ENCODE measurements at places on chromosomes 5 and 9. TPM values are rescaled to one million over a fixed set of nuclear protein-coding genes. Genes with fewer than 3 reads are reported as not detected.

GRCh38 chr5:137606401-137606800 lies 107.3 kb upstream of the SPOCK1 start:
- no peaks in the 10 kb centered on the region for H3K4me1 ChIP-seq
- no peaks in the 10 kb centered on the region for H3K27me3 ChIP-seq
- no peak for DNase-seq
- no peaks in the 10 kb centered on the region for H3K36me3 ChIP-seq
- H3K27ac ChIP-seq: no peak overlapping the region
- H3K4me3 ChIP-seq: no peak overlapping the region

GRCh38 chr5:68378204-68378820 lies 162.8 kb downstream of the PIK3R1 start:
- H3K4me3 ChIP-seq: no peak overlapping the region
- DNase-seq: no peak
- H3K4me1 ChIP-seq: peaks cover 55% of the 10 kb centered on the region
- H3K27me3 ChIP-seq: no peaks in the 10 kb centered on the region
- no peaks in the 10 kb centered on the region for H3K36me3 ChIP-seq

DNA sequence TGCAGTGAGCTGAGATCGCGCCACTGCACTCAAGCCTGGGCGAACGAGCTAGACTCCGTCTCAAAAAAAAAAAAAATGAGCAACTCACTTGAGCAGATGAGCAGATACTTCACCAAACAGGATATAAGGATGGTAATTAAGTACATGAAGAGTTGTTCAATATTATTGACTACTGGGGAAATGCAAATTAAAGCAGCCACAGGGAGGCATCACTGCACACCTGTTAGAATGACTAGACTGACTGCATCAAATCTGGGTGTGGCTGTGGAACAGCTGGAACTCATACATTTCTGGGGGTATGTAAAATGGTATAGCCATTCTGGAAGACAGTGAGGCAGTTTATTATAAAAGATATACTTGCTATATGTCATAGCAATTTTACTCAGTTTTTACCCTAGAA lies 93.0 kb downstream of the WNK2 start:
- no peaks in the 10 kb centered on the region for H3K36me3 ChIP-seq
- peaks cover 3% of the 10 kb centered on the region for H3K27me3 ChIP-seq
- DNase-seq: no peak
- no peak overlapping the region for H3K4me3 ChIP-seq

CMYA5 gene
- 0.20 TPM for total RNA-seq

GRCh38 chr9:37508834-37509206 lies 23.1 kb downstream of the POLR1E start:
- no peaks in the 10 kb centered on the region for H3K36me3 ChIP-seq
- no peak for DNase-seq

TMC1 gene
- total RNA-seq: not detected

GRCh38 chr5:111013011-111013410 lies 58.5 kb upstream of the TSLP start:
- no peak for DNase-seq
- H3K4me1 ChIP-seq: no peaks in the 10 kb centered on the region
- no peak overlapping the region for H3K4me3 ChIP-seq
- peaks cover 4% of the 10 kb centered on the region for H3K27me3 ChIP-seq
- no peak overlapping the region for H3K27ac ChIP-seq

GRCh38 chr5:69250593-69250992 lies 15.9 kb downstream of the CDK7 start:
- H3K36me3 ChIP-seq: no peaks in the 10 kb centered on the region
- H3K27me3 ChIP-seq: no peaks in the 10 kb centered on the region
- H3K4me1 ChIP-seq: peaks cover 3% of the 10 kb centered on the region
- H3K27ac ChIP-seq: no peak overlapping the region

DNA sequence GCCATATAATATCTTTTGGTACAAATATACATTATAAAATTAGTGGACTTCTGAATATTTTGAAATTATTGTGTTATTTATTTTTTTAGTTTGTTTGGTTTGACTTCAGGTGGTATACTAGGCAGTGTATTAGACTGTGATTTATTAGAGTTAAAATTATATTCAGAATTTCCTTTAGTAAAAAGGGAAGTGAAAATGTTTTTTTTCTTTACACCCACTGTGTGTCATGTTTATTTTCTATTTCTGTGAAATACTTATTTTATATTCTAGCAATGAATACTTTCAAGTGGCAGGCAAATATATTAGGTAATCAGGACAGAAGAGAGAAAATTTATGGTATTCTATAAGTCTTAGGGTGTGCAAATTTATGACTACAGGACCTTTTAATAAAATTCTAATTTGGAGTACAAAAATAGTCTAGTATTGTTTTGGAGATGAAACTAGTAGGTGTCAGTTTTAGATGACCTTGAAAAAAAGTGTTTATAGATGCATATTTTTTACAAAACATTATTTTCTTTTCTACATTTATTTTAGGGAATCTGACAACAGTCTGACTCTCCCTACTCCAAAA lies 8.8 kb downstream of the CSNK1G3 start:
- no peak overlapping the region for H3K27ac ChIP-seq
- H3K36me3 ChIP-seq: no peaks in the 10 kb centered on the region
- no peak overlapping the region for H3K4me3 ChIP-seq

- H3K4me3 ChIP-seq: no peak overlapping the region
- no peaks in the 10 kb centered on the region for H3K4me1 ChIP-seq
- H3K27me3 ChIP-seq: no peaks in the 10 kb centered on the region
- no peak for DNase-seq
Observed at GRCh38 chr9:81424431-81424830, 264.9 kb downstream of the TLE1 start.

SLC6A3 gene
- not detected for total RNA-seq

- no peak for DNase-seq
- no peaks in the 10 kb centered on the region for H3K36me3 ChIP-seq
- H3K4me3 ChIP-seq: no peak overlapping the region
- no peaks in the 10 kb centered on the region for H3K4me1 ChIP-seq
Observed at GRCh38 chr5:32722957-32723356, 11.8 kb downstream of the NPR3 start.

DNA sequence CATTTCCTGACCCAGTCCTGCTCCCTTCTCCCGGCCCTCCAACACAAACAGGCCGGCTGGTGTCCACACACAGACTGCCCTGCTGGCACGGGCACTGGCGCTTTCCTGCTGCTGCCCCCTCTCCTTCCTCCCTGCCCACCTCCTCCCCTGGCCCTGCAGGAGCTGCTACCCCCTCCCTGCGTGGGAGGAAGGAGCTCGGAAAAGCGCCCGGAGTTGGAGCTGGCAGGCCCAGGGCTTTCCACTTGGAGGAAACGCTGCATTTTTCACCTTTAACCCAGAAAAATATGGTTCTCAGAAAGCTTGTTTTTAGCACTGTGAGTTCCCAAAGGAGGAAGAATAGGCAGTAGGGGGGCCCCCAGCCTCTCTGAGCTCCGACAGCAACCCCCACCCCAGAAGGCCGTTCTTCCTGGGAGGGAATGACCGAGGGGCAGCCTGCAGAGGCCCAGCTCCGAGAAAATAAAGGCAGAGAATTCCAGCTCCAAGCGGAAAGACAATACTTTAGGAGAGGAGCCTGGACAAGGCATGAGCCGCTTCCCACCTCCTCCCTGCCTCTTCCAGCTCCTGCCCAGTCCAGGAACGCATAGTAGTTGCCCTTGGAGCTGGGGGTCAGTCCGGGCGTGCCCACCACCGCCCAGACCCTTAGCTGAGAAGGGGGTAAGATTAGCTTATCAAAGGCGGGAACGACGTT lies 88.9 kb downstream of the LIFR start:
- H3K4me3 ChIP-seq: no peak overlapping the region
- H3K36me3 ChIP-seq: no peaks in the 10 kb centered on the region
- no peaks in the 10 kb centered on the region for H3K27me3 ChIP-seq
- H3K27ac ChIP-seq: no peak overlapping the region
- DNase-seq: no peak
- H3K4me1 ChIP-seq: no peaks in the 10 kb centered on the region

DNA sequence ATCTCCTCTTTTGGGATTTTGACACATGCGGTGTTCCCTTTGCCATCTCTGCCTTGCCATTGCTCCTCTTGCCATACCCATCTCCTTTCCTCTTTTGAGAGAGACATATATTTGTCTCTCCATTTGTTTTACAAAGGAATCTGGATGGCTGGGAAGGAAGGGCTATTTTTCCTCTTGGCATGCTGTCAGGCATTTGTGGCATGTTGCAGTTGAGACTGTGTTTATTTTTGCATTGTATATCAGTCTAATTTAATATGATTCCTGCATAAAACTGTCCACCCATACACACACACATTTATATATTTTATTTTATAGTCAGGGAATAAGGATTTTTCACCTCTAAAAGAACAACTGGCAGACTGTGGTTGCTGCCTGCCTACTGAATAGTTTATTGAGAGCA lies 1105.8 kb upstream of the SEMA6A start:
- no peaks in the 10 kb centered on the region for H3K4me1 ChIP-seq
- no peaks in the 10 kb centered on the region for H3K36me3 ChIP-seq
- no peak overlapping the region for H3K4me3 ChIP-seq
- no peak for DNase-seq
- H3K27me3 ChIP-seq: no peaks in the 10 kb centered on the region

PRRC2B gene
- total RNA-seq: 335 TPM

DNA sequence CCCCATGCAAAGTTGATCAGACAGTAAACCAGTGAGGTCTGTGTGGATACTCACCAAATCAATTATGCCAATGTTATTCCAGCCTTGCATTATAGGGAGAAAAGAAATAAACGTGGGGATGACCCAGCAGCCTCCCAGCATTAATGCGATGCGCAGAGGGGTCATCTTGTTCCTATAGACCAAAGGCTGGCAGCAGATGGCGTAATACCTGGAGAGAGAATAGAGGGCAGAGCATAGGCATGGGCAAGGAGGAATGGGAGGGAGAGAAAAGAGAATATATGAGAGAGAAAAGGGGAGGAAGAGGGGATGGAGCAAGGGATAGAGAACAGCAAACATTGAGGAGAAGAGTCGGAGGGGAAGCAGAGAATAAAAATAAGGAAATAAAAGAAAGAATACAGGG lies 131.2 kb downstream of the HTR4 start:
- H3K27ac ChIP-seq: no peak overlapping the region
- H3K27me3 ChIP-seq: no peaks in the 10 kb centered on the region
- no peak for DNase-seq

EQTN gene
- not detected for total RNA-seq

DNA sequence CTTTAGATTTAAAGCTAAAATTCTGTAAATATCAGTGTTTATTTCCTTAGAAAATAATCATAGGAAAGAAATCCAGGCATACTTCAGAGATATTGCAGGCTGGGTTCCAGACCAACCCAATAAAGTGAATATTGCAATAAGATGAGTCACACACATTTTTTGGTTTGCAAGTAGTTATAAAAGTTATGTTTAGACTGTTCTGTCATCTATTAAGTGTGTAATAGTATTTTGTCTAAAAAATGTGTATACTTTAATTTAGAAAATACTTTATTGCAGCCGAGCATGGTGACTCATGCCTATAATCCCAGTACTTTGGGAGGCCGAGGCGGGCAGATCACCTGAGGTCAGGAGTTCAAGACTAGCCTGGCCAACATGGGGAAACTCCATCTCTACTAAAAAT lies 6.9 kb upstream of the RIC1 start:
- H3K4me3 ChIP-seq: no peak overlapping the region
- no peaks in the 10 kb centered on the region for H3K36me3 ChIP-seq
- H3K4me1 ChIP-seq: peaks cover 55% of the 10 kb centered on the region
- H3K27ac ChIP-seq: no peak overlapping the region
- DNase-seq: no peak

DNA sequence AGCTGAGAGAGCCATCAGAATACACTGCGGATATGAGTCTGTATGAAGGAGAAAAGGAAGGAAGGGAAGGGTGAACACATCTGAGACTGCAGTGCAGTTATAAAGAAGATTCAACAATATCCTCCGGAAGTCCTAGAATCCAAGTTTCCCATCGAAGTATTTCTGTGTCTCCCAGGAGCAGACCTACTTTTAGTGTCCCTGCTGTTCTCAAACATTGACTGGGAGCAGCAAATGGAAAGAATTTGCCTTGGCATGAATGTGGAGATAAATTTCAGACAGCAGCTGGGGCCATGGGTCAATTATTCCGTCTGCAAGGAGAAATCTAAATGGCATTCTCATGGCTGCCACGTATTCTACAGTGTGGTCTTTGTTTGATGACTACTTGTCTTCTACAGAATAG lies 478.1 kb upstream of the SMC2 start:
- H3K27ac ChIP-seq: no peak overlapping the region
- H3K4me1 ChIP-seq: no peaks in the 10 kb centered on the region
- no peaks in the 10 kb centered on the region for H3K27me3 ChIP-seq
- no peak overlapping the region for H3K4me3 ChIP-seq
- H3K36me3 ChIP-seq: no peaks in the 10 kb centered on the region

DNA sequence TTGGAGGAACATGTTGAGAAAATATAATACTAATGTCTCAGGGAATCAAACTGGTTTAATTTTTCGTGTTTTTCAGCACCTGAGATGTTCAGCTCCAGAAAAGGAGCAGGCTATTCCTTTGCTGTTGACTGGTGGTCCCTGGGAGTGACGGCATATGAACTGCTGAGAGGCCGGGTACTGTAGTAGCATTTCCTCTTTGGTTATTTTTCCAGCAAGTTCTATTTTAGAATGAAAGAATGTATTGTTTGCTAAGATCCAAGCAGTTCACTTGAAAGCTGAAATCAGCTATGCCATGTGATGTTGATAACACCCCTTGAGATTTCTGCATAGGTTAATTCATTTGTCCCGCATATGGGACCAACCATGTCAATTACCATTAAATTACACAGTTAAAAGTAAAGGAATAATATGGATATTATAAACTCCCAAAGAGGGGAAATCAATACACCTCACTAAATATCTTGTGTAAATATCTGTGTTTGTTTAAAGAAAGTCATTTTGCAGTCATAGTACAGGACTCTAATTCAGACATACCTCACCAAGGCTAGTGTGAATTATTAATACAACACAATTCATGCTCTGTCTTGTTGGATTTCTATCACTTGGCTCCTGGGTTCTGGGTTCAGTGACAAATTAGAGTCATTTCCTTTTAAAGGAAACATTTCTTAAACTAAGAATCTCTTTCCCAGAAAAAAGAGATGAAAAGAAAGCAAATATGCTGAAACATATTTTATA lies 126.8 kb downstream of the STK32A start:
- H3K4me3 ChIP-seq: no peak overlapping the region
- H3K27me3 ChIP-seq: no peaks in the 10 kb centered on the region
- H3K36me3 ChIP-seq: no peaks in the 10 kb centered on the region
- no peaks in the 10 kb centered on the region for H3K4me1 ChIP-seq

GRCh38 chr9:10050016-10050415 lies 562.8 kb downstream of the PTPRD start:
- H3K4me1 ChIP-seq: no peaks in the 10 kb centered on the region
- no peaks in the 10 kb centered on the region for H3K27me3 ChIP-seq
- H3K4me3 ChIP-seq: no peak overlapping the region
- no peaks in the 10 kb centered on the region for H3K36me3 ChIP-seq

- H3K27ac ChIP-seq: no peak overlapping the region
- no peaks in the 10 kb centered on the region for H3K27me3 ChIP-seq
- H3K4me3 ChIP-seq: no peak overlapping the region
- H3K36me3 ChIP-seq: no peaks in the 10 kb centered on the region
Observed at GRCh38 chr5:57436586-57436985, 46.0 kb downstream of the ACTBL2 start.

GRCh38 chr9:6790866-6791265 lies 33.1 kb downstream of the KDM4C start:
- H3K27ac ChIP-seq: no peak overlapping the region
- H3K36me3 ChIP-seq: peaks cover 10% of the 10 kb centered on the region
- no peak overlapping the region for H3K4me3 ChIP-seq
- H3K4me1 ChIP-seq: peaks cover 23% of the 10 kb centered on the region
